Sciatic nerve (tissue), 2 donors: ENCODE measurements at places on chromosomes 6 and 20. TPM values are rescaled to one million over a fixed set of nuclear protein-coding genes. Genes with fewer than 3 reads are reported as not detected.

DNA sequence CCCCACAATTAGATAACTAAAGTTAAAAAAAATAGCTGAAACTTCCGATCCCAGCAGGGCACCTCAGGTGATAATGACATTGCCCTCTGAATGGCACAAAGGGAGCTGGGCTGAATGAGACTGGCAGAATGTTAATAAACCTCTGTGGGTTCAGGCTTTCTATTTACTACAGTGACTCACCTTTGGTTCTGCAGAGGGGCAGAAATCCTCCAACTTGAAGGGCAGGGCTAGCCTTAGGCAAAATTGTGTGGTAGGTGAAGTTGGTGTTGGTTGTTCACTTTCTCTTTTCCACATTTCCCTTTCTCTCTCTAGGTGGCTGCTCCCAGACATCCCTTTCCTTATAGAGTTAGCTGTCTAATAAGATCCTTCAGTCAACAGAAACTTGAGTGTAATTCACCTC is 625.2 kb downstream of the EPM2A start:
- no peak for DNase-seq

DNA sequence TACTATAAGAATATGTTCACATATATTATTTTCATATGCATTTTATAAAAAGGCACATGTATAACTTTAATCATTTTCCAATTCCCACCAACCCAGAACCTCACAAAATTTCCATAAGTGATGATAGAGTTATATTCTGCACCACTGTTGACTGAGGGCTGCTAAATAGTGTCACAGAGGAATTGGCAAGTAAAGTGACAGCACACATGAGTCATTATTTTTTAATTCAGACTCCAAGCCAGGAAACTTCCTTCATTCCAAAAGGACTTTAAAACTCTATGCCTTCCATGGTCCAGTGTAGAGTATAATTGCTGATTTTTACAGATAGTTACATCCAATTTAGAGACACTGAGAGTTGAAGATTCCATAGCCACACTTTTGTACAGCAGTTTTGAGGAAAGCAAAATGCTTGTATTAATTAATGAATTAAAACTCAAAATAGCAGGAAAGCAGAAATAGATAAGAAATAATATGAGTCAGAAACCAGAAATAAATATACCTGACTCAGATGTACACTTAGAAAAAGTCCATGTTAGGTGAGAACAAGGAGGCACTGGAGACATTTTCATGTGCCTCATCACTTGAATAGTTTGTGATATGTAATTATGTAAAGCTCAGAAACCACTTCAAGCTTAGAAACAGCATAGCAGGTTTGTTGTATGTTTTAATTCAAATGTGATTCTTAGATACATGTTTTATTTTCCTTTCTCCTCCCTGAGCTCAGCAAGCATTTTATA is 425.2 kb upstream of the OPRM1 start:
- DNase-seq: no peak

DNA sequence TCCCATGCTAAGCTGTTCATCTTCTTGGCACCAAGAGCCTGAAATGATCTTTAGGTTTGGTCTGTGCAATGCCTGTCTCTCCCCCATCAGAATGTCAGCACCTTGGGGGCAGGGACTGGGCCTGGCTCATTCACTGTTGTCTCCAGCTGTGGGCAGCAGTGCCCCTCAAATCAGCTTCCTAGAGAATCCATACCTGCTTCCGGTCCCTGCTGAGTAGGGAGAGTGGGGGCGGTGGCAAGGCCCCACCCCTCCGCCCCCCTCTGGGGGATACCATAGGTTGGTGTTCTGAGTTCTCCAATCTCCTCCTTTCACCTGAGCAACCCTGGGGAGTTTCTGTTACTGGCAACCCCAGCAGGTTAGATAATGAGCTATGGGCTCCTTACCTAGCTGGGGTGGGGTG is 19.2 kb upstream of the SPDEF start:
- DNase-seq: no peak

GRCh38 chr6:21931641-21932335 is 338.2 kb downstream of the SOX4 start:
- no peak for DNase-seq

Gene IP6K3
- 0.31 TPM for total RNA-seq

DNA sequence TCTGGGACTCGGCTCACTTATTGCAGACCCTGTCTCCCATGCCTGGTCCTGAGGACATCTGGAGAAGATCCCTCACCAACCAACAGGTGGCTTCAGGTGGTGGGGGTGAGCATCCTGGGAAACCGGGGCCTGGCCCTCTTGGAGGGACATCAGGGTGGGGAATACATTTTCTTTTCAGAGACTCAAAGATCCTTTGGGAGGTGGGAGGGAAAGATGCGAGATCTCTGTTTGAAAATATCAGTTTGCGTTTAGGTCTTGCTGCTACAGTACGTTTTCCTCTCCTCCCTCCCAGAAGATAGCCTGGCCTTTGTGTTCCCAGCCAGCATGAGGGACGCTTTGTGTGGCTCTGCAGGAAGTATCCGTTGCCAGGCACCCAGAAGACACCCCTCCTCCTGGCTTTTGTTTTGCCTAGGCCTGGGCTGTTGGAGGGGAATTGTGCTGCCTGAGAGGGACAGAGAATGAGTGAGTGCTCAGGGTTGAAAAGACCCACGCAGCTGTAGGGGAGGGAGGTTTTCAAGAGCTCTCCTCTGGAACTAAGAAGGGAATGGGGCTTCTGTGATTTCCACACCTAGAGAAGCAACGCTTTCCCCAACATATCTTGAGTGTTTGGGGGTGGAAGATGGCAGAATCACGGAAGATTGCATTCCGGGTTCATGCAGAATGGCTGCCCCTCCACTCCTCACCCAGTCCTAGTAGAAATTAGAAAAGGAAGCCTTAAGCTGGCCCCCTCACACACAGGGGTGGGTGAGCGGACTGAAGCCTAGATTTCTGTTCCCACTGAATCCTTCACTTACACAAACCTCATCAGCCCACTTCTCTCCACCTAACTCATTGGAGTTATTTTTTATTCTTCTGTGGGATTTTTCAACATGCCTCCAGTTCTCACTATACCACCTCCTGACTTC is 22.0 kb upstream of the SLC2A12 start:
- no peak for DNase-seq

Gene PPP1R14C
- total RNA-seq: 0.27 TPM

- no peak for DNase-seq
Observed at GRCh38 chr20:24580855-24581254, 111.4 kb downstream of the SYNDIG1 start.

- DNase-seq: no peak
Observed at GRCh38 chr6:26270486-26270861, 94.5 kb upstream of the BTN3A2 start.

- DNase-seq: no peak
Observed at GRCh38 chr20:19817017-19817416, 59.0 kb downstream of the RIN2 start.

Gene RGS17
- 0.31 TPM for total RNA-seq

Gene DEFB132
- total RNA-seq: not detected

GRCh38 chr6:77816766-77817270 is 164.0 kb downstream of the MEI4 start:
- DNase-seq: no peak

Gene SLC22A3
- total RNA-seq: 189 TPM

DNA sequence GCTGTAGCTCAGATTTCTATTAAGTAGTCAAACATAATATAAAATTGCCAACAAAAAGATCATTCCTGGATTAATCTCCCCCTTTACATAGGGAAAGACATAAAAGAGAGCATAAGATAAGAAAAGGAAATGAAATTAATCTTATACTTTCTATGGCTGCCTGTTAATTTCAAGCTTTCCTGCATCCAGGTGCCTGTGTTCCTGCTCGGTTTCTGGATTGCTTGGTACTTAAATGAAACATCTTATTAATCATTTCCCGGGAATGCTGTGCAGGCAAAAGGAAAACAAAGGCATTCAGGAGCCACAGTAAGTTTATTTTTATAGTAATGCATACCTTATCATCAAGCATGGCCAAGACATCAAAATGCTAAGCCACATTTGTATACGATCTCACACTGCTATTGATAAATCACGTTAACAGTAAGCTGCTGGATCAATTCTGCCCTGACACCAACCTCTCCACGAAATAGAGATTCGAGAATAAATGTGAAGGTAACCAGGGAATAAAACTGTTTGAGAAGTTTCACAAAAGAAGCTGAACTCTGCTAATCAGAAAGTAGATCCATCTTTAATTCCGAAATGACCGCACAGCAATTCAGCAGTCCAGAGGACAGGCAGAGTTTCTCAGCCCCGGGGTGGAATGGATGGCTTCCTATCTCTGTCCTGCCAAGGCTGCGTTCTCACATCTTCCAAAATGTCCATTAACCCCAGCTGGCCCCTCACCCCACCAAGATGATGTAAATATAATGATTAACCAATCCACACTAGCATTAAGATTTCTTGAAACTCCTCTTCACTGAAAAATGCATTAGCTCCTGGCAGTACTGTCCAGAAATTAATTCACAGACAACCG is 32.6 kb upstream of the APCDD1L start:
- no peak for DNase-seq

DNA sequence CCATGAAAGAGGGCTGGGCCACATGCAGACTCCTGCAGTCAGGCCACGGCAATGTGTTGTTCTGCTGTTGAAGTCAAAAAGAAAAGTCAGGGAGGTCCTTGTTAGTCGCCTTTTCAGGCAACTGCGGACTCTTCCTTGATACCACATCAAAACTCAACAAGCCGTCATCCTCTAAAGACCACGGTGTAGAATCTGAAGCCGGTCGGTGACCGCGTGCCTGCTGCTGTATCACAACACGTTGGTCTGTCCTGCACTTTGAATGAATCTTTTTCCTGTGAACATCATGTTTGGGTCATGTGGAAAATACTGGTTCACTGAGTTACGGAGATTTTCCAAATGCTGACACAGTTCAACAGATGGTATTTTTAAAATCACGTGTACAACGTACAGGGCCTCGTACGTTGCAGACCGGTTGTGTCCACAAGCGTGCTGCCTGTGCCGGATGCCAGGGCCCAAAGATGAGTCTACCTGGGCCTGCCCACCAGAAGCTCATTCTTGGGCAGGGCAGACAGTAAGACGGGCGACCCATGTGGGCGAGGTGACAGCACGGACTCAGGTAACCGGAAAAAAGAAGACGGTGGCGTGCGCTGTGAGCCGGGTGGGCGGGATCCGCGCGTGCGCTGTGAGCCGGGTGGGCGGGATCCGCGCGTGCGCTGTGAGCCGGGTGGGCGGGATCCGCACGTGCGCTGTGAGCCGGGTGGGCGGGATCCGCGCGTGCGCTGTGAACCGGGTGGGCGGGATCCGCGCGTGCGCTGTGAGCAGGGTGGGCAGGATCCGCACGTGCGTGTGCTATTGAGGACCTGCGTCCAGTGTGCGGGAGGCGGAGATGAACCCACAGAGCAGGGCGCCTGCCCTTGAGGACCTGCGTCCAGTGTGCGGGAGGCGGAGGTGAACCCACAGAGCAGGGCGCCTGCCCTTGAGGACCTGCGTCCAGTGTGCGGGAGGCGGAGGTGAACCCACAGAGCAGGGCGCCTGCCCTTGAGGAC is 114.5 kb downstream of the FAM120B start:
- DNase-seq: no peak

Gene GMDS
- 31.4 TPM for total RNA-seq

Gene ANGPT4
- 0.27 TPM for total RNA-seq

Gene LAMA2
- 88.8 TPM for total RNA-seq

DNA sequence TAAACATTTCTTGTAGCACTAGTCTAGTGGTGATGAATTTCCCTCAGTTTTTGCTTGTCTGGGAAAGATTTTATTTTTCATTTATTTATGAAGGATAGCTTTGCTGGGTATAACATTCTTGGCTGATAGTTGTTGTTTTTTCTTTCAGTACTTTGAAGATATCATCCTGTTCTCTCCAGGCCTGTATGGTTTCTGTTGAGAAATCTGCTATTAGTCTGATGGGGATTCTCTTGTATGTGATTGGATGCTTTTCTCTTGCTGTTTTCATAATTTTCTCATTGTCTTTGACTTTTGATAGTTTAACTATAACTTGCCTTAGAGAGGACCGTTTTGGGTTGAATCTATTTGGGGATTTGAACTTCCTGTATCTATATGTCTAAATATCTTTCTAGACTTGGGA is 207.1 kb downstream of the PACRG start:
- no peak for DNase-seq

Gene RIN2
- 94.9 TPM for total RNA-seq

Gene PPIL6
- 7.1 TPM for total RNA-seq

DNA sequence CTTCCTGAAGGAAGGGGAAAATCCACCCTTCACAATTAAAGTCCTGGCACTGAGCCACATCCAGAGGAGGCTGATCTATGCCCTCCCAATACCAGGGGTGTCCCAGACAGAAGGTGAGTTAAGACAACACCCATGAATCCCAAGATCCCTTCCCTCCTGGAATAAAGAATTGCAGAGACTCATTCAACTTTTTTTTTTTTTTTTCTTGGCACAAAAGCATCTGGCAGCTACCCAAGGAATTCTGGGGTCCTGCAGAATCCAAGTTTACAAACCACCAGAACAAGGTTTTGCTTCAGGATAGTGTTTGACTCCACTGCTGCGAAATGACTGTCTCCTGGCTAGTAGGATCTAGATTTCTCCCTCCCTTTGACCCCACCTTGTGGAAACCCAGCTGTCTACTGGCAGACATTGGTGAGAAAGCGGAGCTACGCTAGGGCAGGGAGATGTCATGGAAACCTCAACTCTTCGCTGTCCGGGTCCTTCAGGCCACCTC is 37.4 kb downstream of the JAG1 start:
- DNase-seq: no peak

GRCh38 chr6:27834879-27835549 is 77.2 kb downstream of the OR2B2 start:
- no peak for DNase-seq

DNA sequence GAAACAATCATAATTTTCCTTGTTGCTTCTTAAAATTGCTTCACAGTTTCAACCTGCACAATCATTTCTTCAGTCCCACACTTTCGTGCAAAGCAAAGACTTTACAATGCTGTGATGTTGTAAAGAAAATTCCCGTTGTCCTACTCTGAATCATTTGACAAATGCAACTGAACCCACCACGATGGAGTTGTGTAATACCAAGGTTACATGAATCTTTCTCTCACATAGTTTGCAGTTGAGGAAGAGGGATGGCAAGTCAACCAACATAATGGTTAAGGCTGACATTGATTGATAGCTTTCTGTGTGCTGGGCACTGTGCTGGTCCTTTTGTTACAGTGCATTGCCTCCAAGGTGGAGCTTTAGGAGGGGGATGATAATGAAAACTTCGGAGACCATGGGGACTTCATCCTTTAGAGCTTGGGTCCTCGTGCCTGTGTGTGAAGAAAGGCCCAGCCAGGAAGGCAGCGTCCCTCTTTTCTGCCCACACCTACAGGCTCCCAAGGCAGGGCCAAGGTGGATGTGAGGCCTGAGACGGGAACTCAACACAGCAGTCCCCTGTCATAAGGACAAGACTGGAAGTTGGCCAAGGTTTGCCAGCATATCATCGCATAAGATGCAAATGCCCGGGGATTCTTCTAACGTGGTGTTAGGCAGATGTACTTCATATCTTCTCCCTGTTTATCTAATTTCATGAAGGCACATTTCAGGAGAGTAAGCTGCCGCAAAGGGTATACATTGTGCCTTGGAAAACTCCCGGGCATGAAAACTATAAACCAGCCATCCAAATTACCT is 96.9 kb downstream of the LY86 start:
- no peak for DNase-seq

GRCh38 chr20:19820555-19821211 is 62.6 kb downstream of the RIN2 start:
- DNase-seq: no peak

GRCh38 chr20:58444746-58445255 is 55.8 kb downstream of the VAPB start:
- DNase-seq: no peak

- DNase-seq: no peak
Observed at GRCh38 chr20:49765846-49766541, 46.6 kb upstream of the SLC9A8 start.
